ENCODE measurements at places on chromosomes 6 and 20. TPM values are rescaled to one million over a fixed set of nuclear protein-coding genes. Genes with fewer than 3 reads are reported as not detected.

Gene PRL
- total RNA-seq = not detected

Gene NUS1
- total RNA-seq = 39.0 TPM

Gene DPPA5
- total RNA-seq = not detected

Gene RNF5
- total RNA-seq = 14.6 TPM

Gene PSORS1C2
- total RNA-seq = not detected

Gene FAM83B
- total RNA-seq = 98.1 TPM

Gene TMEM63B
- 38.6 TPM for total RNA-seq

Gene SLC25A27
- 11.7 TPM for total RNA-seq

Gene HLA-DOB
- total RNA-seq = 1.0 TPM

Gene SDC4
- 303 TPM for total RNA-seq

Gene CST7
- total RNA-seq = not detected

Gene OXT
- not detected for total RNA-seq

Gene ISM1
- 0.34 TPM for total RNA-seq

Gene ZNF334
- total RNA-seq = 7.9 TPM

Gene MAD2L1BP
- 23.3 TPM for total RNA-seq

Gene SLC2A10
- 12.1 TPM for total RNA-seq

Gene TFAP2D
- not detected for total RNA-seq

Gene AVP
- total RNA-seq = not detected

Gene VPS52
- 28.8 TPM for total RNA-seq

Gene SCUBE3
- not detected for total RNA-seq

Gene ALDH5A1
- total RNA-seq = 0.68 TPM

Measured in nasal cavity respiratory epithelium epithelial cell of viscerocranial mucosa (primary cell).